Stimulated activated CD4-positive, alpha-beta T cell treated with anti-CD3 and anti-CD28 coated beads, TNF-alpha, amount 100 ng/mL, for 24 hours (primary cell): ENCODE measurements at places on chromosomes 3 and 15.

GRCh38 chr3:174466471-174467054 is 392.6 kb upstream of the NAALADL2 start:
- DNase-seq: no peak

- no peak for DNase-seq
These were observed 1.8 kb downstream of the STAG1 start for GRCh38 chr3:136750209-136750896.

GRCh38 chr3:30710017-30710416 is 103.6 kb downstream of the TGFBR2 start:
- DNase-seq: no peak

DNA sequence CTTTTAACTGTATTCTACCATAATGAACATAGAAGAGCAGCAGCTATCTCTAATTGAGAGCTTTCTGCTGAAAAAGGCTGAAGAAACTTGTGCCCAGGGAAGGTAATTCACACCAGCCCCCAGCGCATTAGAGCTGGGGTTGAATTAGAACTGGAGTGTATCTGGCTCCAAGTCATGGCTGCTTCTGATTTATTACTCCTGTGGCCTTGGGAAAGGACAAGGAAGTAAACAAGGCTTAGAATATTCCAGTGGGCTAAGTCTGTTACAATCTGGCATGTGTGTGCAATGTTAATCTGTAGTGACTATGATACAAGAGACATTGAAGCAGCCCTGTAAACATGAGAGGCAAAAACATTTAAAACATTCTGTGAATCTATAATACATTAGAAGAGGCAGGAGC is 18.1 kb downstream of the CPA3 start:
- no peak for DNase-seq

DNA sequence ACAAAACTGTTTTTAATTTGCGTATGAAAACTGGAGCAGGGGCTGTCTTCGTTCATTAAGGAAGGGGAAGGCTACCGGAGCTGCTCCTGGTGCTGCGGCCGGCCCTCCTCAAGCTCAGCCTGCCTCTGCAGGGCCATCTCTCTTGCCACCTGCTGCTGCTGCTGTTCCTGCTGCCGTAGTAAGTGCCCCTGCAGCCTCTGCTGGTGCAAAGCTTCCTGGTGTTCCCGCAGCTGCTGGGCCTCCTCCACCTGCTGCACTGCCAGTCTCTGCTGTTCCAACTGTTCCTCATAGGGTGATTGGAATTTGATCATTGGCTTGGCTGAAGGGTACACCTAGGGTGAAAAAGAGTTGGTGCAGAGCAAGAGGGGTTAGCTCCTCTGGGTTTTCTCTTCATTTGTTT is 66.0 kb downstream of the GOLIM4 start:
- no peak for DNase-seq

DNA sequence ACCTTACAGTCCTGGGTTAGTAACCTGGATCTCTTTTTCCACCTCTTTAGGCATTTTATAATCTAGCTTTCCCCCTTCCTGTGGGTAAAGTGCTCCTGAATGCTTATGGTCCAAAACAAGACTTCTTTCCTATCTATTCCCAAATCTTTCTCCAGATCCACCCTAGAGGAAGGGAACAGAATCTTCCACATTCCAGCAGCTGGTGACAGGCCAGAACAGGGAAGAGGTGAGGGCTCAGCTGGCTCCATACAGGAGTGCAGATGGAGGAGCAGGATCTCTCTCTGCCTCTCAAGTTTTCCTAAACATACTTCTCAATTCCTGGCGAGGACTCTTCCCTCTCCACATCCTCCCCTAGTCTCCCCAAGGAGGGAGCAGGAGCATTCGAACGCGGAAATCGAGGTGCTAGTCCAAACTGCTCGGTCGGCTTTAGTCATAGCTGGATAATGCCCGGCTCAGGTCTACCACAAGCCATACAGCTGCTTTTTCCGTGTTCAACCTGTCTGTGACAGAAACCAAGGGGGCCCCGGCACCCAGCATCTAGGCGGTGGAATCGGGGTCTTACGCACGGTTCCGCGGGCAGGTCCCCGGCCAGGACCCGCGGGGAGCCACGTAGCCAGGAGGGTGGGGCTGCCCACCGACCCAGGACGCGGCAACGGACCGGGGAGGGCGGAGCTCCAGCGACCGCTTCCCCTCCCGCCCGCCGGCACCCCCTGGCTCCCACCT is 4.0 kb downstream of the RASSF1 start:
- no peak for DNase-seq

- no peak for DNase-seq
These were observed 47.4 kb downstream of the ISG20 start for GRCh38 chr15:88686166-88686565.

DNA sequence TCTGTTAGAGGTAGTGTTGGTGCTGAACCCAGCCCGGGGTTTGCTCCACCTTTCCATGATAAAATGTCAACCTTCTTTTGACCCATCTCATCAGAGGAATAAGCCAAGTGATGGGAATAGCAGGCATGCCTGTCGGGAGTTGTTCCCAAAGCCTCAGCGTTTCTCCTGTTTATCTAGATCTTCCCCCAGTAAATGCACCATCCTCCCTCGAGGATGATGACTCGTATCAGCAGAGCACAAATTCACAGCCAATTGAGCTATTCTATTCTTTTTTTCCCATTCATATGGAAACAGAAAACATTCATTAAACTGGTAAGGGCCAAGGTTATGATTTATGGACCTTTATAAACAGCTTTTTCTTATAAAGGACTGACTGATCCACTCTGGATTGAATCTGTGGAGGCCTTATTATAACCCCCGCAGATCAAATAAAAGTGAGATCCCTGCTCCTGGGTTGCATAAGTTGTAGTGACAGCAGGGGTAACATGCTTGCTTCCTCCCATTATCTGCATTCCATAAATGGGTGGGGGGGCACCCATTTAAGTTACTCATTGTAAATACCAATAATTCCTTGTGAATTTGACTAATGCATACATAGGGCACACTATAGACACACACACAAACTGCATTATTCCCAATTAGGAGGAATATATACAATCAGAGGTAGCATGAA is 207.3 kb downstream of the PLCL2 start:
- no peak for DNase-seq

- DNase-seq: no peak
These were observed 1.6 kb upstream of the LRRC31 start for GRCh38 chr3:169871129-169871886.

DNA sequence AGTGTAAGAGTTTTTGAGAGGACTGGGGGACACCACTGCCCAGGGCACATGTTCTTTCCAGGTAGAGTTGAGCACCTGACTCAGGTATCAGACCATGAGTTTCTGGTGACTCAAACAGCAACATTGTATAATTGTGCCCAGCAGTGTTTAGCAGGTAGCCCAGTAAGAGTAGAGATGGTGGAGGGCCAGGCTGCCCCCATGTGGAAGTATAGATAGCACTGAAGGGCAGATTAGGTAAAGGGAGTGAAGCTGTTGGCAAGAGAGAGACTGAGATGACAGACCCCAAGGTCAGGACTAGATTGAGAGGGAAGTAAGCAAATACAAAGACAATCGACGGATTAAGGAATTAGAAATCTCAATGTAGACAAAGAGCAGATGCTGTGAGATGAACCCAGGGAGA is 74.6 kb downstream of the TRIM42 start:
- DNase-seq: no peak

- DNase-seq: no peak
These were observed 13.2 kb upstream of the SLC6A6 start for GRCh38 chr3:14389166-14389606.

DNA sequence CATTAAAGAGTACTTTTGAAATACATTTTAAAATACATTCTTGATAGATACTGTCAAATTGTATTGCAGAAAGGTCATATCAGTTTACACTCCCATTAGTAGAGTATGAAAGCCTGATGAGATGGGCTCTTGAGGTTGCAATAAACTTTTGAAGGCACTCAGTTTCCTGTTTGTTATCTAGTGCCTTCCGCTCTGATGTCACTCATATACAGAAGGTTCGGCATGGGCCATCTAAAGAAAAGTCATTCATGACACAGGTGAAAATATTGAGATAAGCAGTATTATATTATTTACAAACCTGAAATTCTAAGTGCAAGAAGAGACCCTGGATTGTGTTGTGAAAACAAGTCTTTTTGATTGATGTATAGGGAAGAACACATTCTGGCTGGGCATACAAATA is 36.5 kb upstream of the DENND4A start:
- DNase-seq: no peak

- no peak for DNase-seq
These were observed 411.7 kb downstream of the MAGI1 start for GRCh38 chr3:65627062-65627461.

DNA sequence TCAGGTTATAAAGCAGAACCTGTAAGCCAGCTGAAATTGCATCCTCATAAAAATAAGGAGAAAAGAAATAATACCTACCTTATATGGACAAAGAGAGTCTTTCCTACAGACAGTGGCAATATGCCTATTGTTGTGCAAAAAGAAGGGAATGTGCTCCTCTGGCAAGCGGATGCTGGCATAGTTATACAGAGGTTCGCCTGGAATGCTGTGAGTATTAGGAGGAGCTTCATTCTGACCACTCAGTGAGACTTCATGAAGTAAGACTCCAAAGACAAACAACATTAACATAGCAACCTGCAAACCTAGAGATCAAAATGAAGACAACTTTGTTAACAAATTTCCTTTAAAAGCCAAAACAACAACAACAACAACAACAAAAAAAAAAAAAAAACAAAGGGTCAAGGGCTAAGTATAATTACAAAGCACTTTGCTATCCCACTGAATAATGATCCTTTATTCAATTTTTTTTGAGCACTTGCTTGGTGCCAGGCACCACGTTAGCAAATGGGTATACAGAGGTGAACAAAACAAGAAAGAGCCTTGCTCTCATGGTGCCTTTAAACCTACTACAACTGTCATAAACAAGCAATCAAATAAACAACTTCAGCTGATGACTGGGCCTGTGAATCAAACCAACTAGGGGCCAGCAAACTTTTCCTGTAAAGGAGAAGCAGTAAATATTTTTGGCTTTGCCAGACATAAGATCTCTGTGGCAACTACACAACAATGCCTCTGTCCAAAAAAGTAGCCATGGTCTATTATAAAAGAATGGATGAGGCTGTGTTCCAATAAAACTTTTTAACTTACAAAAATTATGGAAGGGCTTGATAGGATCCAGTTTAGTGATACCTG is 3.7 kb downstream of the EOGT start:
- no peak for DNase-seq

DNA sequence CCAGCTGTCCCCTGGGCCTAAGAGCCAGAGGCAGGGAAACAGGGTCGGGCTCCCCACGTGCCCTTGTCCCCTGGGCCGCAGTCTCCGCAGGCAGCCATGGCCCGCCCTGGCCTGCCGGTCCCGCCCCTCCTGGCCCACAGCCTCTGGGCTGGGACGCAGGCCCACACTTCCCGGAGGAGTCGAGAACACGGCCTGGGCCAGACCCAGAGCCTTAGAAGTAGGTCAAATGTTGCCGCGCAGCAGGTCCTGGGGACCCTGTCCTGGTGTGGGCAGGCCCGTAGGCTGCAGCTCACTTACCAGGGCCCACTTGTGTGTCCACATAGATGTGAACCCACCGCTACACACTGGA is 4.3 kb upstream of the MYL3 start:
- DNase-seq: no peak

DNA sequence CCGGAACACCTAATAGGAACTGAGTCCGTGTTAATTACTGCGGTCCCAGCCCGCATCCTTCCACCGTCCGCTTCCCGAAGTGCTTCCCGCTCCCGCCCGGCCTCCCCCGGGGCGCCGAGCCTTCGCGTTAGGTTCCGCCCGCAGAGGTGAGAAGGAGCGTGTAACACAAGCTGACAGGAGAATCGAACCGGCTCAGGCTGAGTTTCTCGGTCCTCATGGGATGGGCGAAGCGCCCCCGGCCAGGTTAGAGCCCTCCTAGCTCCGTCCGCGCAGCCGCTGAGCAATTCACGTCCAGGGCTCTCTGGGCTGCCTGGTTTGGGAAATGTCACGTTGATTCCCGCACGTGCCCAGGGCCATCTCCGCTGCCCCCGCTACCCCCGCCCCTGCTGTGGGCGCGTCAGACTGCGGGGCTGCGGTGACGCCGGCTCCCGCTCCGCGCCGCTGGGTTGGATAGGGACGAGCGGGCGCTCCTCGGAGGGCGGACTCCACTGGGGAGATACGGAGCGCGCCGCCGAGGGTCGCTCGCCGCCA is 954 bp downstream of the CLDN11 start:
- no peak for DNase-seq

DNA sequence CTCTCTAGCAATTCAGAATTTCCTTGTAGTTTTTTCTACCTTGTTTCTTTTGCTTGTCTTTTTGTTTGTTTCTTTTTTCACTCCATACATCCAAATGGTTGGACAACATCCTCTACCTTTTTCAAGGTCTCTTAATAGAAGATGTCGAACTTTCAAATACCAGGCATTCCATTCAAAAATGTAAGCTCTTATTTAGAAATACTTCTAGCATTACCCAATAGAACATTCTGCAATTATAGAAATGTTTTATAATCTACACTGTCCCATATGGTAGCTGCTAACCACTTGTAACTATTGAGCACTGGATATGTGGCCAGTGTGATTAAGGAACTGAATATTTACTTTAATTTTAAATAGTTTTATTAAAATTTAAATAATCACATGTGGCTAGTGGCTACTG is 196.2 kb upstream of the MRPL3 start:
- DNase-seq: no peak

GRCh38 chr3:106208251-106208650 is 339.4 kb upstream of the CBLB start:
- DNase-seq: no peak

- DNase-seq: no peak
These were observed 38.5 kb upstream of the LIPC start for GRCh38 chr15:58393241-58393662.

DNA sequence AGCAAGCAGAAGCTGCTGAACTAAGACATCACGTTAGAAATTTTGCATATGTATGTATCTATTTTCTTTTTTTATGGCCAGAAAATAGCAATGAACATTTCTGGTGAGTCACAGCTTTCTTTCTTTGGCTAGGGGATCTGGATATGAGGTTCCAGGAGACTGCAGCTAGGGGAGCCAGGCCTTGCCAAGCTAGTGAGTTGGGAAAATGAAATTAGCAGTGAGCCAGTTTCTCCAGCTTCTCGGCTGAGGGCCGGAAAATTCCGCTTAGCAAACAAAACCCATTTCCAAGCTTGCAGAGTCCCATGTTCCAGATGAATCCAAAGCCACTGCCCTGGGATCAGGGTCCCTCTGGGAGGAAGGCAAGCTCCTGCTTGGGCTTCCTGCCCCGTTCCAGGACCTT is 137.6 kb downstream of the SRGAP3 start:
- DNase-seq: no peak

DNA sequence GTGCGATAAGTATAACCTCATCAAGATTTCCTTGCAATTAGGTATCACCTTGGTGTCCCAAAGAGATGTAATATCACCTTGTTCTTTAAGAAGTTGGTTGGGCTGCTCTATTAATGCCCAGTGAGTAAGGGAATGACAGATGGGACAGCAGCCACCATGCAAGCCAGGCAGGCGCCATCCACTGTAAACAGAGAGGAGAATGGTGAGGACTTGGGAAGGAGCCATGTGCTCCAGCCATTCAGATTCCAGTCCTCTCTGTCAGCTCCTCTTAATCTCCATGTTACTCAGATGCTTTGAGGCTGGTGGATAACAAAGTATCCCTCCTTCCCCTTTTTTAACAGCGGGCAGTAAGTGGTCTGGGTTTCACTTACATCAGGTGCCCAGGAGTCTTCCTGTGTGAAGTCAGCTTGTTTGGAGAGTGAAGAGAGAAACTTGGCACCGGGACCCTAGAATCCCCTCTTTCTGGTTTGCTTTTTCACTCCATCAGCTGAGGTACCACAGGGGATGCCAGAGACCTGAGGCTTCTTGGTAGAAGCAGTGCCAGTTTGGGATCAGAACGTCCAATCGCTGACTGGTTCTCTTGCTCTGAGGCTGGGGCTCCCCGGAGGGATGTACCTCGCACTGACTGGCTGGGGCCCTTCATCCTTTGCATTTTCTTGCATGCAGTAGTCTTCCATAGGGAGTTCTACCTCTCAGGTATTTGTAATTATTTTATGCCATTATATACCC is 29.5 kb downstream of the SLCO3A1 start:
- DNase-seq: no peak
